ENCODE measurements at places on chromosomes 13 and 19. TPM values are rescaled to one million over a fixed set of nuclear protein-coding genes. Genes with fewer than 3 reads are reported as not detected.
A peak's percentile ranks its signal among the peaks of the same experiment; 100 is the strongest.

DNA sequence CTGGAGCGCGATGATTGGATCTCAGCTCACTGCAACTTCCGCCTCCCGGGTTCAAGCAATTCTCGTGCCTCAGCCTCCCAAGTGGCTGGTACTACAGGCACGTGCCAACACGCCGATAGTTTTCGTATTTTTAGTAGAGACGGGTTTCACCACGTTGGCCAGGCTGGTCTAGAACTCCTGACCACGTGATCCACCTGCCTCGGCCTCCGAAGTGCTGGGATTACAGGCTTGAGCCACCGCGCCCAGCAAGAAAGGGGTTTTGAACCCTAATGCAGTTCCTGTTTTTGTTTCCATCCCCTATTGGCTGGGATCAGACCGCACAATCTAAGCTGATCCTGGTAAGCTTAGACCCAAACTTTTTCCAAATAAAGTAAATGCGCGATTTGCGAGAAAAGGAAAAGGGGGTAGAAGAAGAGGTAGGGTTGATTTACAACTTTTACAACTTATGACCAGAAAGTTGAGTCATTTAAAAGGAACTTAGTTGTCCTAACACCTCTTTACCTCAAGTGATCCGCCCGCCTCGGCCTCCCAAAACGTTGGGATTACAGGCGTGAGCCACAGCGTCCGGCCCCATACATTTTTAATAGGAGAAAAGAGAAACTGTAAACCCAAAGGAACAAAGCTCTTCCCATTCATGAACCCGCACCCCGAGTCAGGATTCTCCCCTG is 764 bp downstream of the ZNF626 start:
- no peak for DNase-seq

GRCh38 chr19:42487032-42487797 is 41.1 kb downstream of the CEACAM1 start:
- DNase-seq, result no peak

GRCh38 chr13:105291987-105292386 is 1243.5 kb downstream of the EFNB2 start:
- no peak for DNase-seq

DNA sequence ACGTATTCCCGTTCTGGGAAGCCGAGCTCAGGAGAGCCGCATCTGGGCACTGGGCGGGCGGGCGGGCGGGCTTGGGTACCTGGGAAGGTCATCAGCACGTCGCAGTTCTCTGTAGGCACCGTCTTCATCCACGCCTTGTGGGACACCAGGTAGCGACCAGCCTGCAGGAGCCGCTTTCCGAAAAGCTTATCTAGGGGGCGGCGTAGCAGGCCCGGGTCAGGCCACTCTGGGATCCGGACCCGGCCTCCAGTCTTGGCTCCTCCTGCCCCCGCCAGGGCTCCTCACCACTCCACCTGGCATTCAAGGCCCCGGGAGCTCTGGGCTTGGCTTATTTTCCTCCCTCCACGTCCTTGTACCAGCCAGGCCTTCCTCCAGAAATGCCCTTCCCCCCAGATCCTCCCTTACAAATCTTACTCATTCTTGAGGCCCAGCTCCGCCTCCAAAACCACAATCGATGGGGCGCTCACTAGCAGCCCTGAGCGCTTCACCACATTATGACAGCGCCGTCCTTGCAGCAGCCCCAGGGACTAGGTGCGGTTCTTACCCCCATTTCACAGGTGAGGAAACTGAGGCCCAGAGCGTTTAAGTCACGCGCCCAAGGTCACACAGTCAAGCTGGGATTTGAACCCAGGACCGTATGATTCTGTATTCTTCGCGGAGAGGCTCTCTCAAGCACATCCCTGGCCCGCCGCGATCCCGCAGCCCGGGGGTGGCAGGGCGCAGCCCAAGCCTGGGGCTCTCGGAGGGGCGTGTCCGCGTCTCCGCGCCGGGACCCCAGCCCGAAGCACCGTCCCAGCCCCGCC is 843 bp downstream of the ANO8 start:
- peak; percentile 74 for DNase-seq

Gene SBNO2
- total RNA-seq, result 165 TPM

Gene MAP4K1
- 13.2 TPM for total RNA-seq
